Activated CD4-positive, alpha-beta T cell treated with anti-CD3 and anti-CD28 coated beads, Interleukin-2, amount 10 ng/mL, durations not matched to agents 24 days and 14 days (primary cell): ENCODE measurements at places on chromosomes 2 and 18.

- DNase-seq: no peak
Measured at GRCh38 chr2:135030826-135031225, 16.4 kb downstream of the MAP3K19 start.

GRCh38 chr2:239009589-239009961, 161.7 kb downstream of the TWIST2 start:
- DNase-seq: no peak

DNA sequence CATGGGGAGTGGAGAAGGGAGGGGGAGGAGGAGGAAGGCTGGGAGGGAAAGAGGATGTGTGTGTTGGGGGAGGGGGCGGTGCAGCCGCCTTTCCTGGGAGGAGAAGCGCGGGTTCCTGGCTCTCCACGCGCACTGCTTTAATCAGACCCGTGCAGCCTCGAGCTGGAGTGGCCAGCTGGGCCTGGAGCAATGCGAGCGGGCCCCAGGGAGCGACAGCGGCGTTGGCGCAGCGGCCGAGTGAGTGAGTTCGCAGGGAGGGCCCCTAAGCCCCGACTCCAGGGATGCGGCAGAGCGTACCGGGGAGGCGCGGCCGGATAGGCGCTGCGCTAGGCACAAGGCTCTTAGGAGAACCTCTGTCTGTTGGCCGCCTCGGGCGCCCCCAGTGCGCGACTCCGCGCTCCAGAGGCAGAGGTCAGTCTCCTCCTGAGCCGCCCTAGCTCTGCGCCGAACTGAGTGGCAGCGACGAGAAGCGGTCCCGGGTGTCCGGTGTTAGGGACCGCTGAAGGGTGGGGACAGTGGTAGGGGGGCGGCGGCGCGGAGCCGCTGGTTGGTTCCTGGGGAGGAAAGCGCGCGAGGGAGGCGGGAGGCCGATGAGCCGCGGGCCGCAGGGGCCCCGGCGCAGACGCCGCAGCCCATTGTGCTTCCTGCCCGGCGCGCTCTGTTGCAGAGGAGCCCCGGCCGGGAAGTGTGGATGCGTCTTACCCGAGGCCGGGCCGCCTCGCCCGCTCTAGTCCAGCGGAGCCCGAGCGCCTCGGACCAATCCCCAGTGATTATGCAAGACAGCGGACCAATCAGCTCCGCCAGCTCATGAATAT, 455 bp upstream of the DLX1 start:
- DNase-seq: peak; percentile 83

- peak; percentile 74 for DNase-seq
Measured at GRCh38 chr2:29841386-29842004, 79.9 kb downstream of the ALK start.

GRCh38 chr18:79905389-79905911, 46.0 kb downstream of the SLC66A2 start:
- DNase-seq: no peak

- DNase-seq: no peak
Measured at GRCh38 chr2:236776695-236777251, 207.1 kb downstream of the ACKR3 start.

DNA sequence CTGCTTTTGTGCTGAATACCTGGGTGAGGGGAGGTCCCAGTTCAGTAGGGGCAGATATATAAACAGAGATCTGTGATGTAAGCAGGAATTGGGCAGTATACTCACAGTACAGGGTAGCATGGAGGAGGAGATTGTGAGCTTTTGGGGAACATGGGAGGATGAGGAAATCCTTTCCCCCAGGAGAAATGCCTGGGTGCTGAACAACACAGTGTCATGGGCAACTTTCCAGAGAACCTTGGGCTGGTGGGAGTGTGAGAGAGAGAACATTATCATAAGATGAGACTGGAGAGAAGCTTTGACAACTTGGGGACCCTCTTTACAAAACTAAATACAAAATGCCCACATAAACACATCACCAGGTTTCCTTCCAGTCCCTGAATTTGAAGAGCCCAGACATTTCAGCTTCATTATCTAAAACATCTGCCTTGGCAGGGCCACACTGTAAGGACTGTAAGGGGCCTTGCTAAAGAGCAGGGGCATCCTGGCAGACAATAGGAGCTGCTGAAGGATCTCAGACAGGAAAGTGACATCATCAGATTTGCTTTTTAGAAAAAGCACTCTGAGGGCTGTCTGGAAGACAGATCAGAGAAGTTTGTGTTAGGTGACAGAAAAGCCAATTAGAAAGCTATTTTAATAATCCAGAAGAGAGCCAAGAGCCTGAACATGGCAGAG, 303.1 kb upstream of the FBXO11 start:
- DNase-seq: no peak

DNA sequence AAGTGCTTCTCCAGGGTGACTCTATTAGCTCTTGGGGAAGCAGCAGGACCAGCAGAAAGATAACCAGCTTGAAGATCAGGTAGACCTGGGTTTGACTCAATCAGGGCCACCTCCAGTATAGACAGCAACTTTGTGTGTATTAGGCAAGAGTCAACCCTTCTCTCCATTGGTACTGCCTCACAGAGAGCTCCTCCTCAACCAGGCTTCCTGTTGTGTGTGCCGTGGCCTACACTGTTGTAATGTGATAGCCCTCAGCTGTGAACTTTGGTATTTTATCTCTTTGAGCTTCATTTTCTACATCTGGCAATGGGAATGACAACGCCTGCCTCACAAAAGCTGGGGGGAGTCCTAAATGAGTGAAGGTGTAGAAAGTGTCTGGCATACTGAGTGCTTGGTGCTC, 17.0 kb upstream of the MAP3K20 start:
- DNase-seq: no peak

GRCh38 chr2:15378148-15378908, 182.8 kb downstream of the NBAS start:
- no peak for DNase-seq

- no peak for DNase-seq
Measured at GRCh38 chr2:238921259-238921658, 73.4 kb downstream of the TWIST2 start.

- DNase-seq: no peak
Measured at GRCh38 chr18:5729983-5730699, 165.2 kb downstream of the TMEM200C start.

GRCh38 chr2:216670266-216671080, 24.9 kb downstream of the IGFBP5 start:
- DNase-seq: no peak
